ENCODE measurements at places on chromosomes 7 and 10.

GRCh38 chr7:148230883-148231282 is 359.7 kb upstream of the C7orf33 start:
- no peak for DNase-seq

DNA sequence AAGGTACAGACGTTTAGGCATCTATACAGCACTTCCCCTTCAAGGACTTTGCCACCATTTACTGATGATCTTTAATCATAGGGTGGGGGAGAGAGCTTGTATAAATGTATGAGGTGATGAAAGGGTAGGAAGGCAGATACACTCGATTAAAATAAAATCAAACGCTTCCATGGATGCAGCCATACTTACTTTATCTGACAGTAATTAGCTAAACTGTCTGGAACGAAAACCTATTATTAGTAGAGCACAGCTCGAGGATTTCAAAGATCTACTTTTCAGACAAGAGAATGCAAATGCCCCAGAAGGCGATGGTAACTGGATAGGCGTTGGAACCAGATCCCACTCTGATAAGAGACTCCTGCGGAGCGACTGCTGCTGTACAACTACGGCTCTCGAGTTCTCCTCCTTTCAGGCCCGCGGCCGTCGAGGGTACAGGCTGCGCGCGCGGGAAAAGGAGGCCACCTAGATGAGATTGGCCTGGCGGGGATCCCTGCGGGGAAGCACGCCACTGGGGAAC is 3.1 kb upstream of the NKX2-3 start:
- no peak for DNase-seq

GRCh38 chr10:11823989-11824346 is 812 bp downstream of the PROSER2 start:
- DNase-seq: no peak

- DNase-seq: no peak
These were observed 805 bp upstream of the WDFY4 start for GRCh38 chr10:48683868-48684267.

DNA sequence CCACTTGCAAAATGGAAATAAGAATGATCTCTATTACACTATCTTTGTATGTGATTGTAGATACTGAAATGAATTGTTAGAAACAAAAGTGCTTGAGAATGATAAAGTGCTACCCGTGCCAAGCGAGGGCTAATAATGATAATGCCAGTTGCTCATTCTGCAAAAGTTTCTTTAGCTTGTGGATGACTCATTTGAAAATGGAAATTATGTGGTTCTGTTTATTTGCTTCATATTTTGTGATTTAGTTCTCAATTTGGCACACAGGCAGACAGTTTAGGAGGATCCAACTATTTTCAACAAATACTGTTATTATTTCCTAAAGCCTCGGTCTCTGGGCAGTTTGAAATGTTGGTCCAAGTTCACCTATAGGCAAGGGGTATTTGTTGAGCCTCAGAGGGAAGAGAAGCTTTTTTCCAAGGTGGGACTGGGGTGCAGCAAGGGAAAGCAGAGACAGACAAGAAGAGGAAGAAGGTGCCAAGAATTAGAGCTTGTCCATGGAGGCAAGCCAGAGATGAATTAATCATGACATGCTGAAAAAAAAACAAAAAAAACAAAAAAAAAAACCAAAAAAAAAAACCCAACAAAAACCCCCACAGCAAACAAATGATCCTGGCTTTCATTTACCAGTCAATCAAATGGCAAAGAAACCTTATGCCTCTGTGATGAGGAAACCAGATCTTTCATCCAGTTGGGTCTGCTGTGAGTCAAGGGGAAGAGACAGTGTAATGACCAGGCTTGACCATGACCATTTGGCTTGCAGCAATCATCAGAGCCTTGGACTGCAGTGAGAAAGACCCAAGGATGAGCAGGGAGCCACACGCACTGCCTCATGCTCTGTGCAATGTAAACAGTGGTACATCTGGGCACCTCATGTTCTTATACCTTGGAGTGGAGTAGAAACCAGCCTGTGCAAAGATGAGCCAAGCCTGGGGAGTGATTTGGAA is 285.0 kb upstream of the HABP2 start:
- DNase-seq: no peak

DNA sequence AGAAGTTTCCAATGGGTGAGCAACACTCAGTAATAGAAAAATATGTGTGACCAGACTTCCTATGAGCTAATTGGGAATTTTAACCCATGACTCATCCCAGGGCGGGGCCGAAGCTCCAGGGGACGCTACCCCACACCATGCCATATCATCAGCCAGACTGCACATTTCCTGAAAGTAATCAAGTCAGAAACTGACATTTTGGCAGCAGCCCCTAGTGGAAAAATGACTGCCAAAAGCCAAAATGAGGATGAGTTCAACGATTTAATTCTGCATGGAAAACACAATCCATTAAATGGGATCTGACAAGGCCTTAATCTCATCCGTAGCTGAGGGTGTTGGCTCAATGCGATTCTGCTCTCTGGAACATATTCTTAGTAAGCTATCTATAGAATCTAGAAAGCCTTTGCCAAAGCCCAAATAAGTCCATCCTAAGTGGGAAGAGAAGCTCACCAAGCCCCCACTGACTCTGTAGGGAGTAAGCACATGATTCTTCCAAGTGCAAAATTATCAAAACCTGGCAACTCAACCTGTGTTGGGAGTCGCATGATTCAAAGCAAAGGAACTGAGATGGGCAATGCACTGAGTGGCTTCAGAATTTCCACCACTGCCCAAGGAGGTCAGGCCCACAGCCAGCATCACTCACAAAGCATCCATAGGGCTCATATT is 93.1 kb upstream of the PDE1C start:
- DNase-seq: no peak

DNA sequence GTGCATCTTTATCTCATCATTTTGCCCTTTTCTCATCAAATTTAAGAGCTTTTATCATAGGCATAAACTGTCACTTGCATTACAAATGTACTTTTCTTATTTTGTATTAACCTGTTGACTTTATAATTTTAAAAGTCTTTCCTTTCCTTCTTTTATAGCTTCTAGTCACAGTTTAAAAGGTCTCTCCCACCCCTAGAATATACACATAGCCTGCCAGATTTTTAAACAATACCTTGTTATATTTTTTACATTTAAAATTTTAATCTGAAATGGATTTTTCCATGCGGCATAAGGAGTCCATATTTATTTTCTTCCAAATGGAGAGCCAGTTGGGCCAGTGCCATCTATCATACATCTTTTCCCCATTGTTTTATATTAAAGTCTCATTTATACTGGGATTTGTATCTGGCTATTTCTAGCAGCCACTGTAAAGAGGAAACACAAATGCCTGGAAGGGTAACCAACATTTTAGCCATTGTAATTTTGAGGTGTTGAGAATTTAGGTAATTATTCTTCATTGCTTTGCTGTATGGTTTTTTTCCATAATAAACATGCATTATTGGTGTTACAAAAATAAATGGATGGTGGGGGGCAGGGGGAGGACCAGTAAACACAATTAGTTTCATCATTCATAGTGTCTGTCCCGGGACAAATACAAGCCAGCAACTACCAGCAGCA is 92.8 kb downstream of the CCDC71L start:
- DNase-seq: no peak

GRCh38 chr7:108234971-108235450 is 104.8 kb upstream of the LAMB4 start:
- no peak for DNase-seq

GRCh38 chr7:1588978-1589377 is 19.1 kb upstream of the PSMG3 start:
- no peak for DNase-seq

GRCh38 chr7:129828989-129829736 is 123.6 kb downstream of the UBE2H start:
- no peak for DNase-seq

All from activated CD4-positive, CD25-positive, alpha-beta regulatory T cell (primary cell).